PC-3 (cell line): ENCODE measurements at places on chromosomes 7 and 10.

- DNase-seq = no peak
These were observed 42.2 kb upstream of the LAMB1 start for GRCh38 chr7:108045154-108045553.

- DNase-seq = peak; percentile 72
These were observed 90.9 kb upstream of the PIP4K2A start for GRCh38 chr10:22805304-22805703.

DNA sequence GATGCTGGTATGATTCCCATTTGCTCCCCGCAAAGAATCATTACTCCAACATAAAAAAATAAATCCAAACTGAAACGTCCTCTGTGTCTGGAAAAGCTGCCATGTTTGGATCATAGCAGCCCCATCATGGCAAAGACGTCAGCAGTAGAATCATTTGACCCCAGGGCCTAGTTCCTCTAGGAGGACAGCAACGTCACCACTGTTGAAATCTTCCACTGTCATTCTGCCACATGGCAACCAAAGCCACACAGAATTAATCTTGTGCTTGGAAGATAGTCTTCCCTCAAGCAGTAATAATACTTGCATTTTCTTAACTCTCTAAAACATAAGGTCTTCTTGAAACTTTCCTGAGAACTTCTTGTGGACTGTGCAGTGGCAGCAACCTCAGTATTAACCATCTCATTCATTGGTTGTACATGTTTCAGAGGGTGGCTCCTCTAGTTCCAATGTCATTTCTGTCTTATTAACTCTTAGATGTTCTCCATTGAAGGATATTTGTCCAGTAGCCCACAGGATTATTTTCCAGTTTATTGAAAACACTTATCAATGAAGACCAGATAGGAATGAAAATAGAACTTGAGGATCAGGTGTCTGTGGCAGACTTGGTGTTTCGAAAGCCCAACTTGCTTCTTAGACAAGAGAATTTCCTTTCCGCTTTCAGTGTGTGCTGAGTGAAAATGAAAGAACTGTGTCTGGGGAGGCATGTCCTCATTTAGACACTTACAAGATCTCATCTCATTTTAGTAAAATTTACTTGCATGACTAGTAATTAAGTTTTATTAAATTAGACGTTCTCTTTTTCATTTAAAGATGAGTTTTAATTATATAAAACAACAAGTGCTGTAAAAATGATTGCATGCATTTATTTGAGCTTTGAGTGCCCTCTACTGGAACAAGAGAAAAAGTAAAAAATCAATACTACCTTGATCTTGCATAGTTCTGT lies 28.9 kb upstream of the INHBA start:
- peak; percentile 44 for DNase-seq

DNA sequence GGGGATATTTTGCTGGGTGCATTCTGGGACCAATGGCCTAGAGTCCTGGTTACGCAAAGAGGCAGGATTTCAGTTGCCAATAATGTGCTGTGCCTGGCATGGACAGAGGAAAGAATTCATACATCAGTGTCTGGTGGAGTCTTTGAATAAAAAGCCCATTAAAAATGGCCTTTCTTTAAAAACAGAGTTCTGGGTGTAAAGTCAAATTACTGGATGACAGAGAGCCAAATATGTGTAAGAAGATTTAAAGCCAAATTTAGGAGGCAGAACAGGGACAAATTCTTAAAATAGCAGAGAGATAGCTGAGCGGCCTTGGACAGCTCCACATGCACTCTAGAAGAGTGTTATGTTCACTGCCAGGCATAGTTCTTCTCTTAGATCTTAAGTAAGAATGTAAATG lies 60.8 kb upstream of the MEOX2 start:
- DNase-seq = no peak

GRCh38 chr10:15714847-15715246 lies 4.9 kb downstream of the ITGA8 start:
- DNase-seq = no peak

- DNase-seq = no peak
These were observed 918.1 kb upstream of the MBL2 start for GRCh38 chr10:53690524-53691240.

GRCh38 chr7:72266771-72267170 lies 145.4 kb downstream of the CALN1 start:
- DNase-seq = no peak

- DNase-seq = no peak
These were observed 42.9 kb upstream of the TMEM168 start for GRCh38 chr7:112833082-112833481.

- DNase-seq = no peak
These were observed 393.9 kb downstream of the NXPH1 start for GRCh38 chr7:8827329-8827728.

DNA sequence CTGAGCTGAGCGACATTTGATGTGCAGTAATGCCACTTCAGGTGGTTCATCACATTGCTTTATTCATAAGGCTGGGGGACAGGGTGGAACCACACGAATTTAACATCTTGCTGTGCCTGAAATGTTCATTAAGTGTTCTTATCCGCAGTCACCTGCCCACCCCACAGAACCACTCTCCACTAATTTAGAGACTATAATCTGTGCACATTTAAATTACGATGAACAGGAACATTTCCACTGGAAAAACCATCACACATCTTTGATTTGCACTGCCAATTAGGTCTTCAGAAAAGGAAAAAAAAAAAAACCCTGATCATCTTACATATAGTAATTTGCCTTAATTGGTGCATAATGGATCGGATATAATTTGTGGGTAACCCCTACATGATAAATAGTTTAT lies 2.3 kb downstream of the CDCA7L start:
- DNase-seq = no peak

DNA sequence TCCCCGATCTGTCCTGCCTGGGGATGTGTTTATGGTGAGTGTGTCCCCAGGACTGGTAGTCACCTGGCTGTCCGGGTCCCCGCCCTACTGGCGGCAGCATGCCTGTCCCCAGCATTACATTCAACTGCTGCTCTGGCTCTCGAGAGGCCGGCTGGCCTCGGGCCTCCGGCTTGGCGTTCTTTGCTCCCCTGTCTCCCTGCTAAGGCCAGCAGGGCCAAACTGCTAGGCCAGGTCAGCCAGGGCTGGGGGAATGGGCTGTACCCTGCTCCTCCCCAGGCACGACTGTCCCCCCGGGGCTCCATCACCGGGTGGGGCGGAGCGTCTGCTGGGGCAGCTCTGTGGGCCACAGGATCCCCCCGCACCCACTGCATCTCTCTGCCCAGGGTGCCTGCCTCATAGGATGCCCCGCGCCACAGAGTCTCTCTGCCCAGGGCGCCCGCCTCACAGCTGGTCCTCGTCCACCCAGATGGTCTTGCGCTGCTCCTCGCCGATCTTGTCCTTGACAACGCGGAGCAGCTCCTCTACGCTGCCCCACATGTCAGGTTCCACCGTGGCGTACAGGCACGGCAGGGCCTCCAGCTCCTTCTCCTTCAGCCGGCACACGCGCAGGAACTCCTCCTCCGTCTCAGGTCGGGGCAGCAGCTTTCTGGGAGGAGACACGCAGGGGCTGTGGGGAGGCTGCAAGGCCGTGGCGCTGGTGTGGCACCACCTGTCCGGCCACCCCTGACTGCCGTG lies 62.3 kb upstream of the GNA12 start:
- no peak for DNase-seq

- no peak for DNase-seq
These were observed 33.8 kb downstream of the CCNJ start for GRCh38 chr10:96077156-96077555.

DNA sequence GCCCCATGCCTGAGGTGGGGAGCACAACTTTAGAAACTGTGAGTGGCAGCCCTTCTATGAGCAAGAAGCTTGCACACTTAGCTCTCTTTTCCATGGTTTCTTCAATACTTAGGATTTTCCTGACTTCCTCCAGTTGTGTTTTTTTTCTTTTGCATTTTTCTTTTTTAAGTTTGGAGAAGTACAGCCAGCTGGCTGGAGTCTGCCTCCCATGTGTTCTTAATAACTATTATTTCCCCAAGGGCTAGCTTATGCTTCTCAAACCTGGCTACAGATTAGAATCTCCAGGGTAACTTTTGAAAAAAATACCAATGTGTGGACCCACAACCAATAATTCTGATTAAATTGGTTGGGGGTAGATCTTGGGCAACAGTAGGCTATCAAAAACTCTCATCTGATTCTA lies 37.4 kb upstream of the MEOX2 start:
- DNase-seq = no peak

DNA sequence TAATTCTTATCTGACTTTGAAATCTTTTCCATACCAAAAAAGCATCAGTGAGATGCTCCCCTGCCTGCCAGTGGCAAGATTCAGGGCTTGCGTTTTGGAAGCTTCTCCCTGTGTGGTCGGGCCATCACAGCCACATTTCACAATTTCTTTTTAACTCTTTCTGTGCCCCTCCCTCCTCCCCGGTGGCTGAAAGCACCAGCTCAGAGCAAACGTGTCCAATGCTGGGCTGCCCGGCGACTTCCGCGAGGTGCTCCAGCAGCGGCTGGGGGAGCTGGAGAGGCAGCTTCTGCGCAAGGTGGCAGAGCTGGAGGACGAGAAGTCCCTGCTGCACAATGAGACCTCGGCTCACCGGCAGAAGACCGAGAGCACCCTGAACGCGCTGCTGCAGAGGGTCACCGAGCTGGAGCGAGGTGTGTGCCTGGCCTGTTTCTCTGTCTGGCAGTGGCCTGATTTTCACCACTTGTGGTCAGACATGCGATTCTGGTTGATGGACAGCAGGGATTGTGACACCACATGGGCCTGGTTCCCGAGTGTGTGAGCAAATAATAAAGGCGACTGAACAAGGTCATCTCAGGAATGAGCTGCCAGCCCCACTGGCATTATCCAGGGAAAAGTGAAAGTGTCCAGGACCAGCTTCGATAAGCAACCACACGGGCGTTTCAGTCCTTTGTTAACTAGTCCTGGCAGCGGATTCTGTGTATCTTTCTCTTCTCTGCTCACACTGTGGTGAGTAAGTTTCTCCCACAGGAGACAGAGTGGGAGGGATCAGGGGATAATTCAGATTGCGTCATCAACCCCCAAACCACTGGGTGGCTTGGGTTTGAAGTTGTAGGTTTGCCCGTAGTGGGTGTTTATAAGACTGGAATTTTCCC lies 2.6 kb downstream of the NPTX2 start:
- DNase-seq = no peak
